ENCODE measurements at places on chromosomes 7 and 10. TPM values are rescaled to one million over a fixed set of nuclear protein-coding genes. Genes with fewer than 3 reads are reported as not detected.

TMEM139 gene
- not detected for total RNA-seq

DKK1 gene
- total RNA-seq = 3.1 TPM

SHH gene
- not detected for total RNA-seq

CACNB2 gene
- 3.2 TPM for total RNA-seq
